ENCODE measurements at places on chromosomes 16 and 17.
A peak's percentile ranks its signal among the peaks of the same experiment; 100 is the strongest.

DNA sequence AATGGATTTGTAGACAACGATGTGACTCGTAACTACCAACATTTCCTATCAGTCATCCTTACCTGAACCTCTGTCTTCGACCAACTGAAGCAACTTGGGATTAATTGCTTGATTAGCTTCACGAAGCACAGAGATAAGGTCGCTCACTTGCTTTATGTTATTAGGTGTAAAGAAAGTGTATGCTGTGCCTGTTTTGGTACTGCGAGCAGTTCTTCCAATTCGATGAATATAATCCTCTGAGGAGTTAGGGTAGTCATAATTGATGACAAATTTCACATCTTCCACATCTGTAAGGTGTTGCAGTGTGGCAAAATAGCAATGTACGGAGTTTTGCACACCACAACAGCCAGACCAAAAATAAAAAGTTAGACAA, 3.6 kb upstream of the POLG2 start:
- DNase-seq: no peak

DNA sequence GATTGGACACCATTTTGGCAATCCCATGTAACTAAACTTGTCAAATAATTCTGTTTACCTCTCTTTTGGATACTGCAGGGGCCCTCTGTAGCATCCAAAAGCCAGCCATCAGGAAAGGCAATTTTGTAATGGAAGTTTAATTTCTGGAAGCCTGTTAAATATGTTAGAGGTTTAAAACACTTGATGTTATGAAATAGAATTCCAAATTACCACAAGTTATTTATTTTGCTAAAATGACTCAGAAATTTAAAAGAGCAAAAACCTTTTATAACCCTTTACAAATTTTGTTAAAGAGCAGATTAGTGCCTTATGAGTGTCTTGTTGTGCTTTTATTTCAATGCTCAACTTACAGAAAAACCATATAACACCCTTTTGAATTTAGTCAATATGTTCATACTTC, 20.0 kb upstream of the TNFSF12 start:
- no peak for DNase-seq

DNA sequence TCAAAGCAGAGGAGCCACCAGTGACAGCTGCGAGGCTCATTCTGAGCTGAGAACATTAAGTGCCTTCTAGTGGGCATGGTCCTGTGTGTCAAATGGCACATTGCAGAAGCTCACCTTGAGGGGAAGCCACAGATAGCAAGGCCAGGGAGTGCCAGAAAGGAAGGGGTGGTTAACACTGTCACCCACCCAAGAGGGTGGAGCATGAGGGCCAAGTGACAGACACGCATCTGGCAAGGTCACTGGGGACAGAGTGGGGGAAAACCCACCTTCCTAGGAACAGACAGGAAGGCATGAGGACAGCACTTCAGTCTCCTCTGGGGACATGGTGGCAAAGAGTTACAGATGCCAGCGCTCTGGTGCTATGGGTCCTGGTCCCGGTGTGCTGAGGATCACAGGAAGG, 22.1 kb downstream of the NUBP1 start:
- DNase-seq: peak; percentile 22

- no peak for DNase-seq
Observed at GRCh38 chr17:44915862-44916780, 821 bp upstream of the GFAP start.

DNA sequence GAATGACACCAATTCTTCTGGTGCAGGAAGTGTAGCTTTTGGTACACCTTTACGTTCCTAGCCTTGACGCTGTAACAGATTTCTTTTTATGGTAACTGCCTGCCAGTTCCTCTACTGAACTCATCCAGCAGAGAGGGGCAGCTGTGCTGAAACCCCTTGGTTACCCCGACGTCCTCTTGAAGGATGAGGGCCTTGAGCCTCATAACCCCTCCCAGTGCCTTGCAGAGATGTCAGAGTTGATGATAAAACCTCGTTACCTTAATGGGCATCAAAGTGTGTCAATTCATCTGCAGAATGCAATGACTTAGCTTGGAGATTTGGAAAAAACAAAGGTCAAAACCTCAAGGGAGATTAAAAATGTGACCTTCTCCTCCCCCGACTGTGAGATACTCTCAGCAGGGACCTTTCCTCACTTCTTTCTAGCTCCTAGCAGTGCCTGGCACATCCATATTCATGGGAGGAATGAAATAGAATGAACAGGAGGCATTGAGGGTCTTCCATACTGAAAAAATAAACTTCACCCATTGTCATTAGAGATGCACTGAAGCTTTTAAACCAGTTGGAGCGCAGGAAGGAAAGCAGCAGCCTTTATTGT, 69.2 kb downstream of the SDR42E1 start:
- DNase-seq: no peak

- DNase-seq: no peak
Observed at GRCh38 chr17:39525801-39526506, 64.7 kb downstream of the CDK12 start.

- DNase-seq: no peak
Observed at GRCh38 chr16:67459066-67459860, 21.7 kb downstream of the ATP6V0D1 start.

GRCh38 chr16:19737306-19738038, 19.4 kb downstream of the IQCK start:
- no peak for DNase-seq

DNA sequence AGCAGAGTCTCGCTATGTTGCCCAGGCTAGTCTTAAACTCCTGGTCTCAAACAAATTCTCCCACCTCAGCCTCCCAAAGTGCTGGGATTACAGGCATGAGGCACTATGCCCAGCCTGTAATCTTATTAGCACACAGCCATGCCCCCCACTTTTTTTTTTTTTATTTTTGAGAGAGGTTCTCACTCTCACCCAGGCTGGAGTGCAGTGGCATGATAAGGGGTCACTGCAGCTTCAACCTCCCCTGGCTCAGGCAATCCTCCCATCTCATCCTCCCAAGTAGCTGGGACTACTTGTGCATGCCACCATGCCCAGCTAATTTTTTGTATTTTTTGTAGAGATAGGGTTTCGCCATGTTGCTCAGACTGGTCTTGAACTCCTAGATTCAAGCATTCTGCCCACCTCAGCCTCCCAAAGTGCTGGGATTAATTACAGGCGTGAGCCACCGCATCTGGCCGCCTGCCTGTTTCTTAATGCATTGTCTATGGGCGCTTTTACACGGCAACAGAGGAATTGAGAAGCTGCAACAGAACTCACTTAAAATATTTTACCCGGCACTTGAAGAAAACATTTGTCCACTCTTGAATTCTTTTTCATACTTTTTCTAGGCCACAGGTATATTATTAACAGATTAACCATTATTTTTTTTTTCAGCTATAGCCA, 8.8 kb upstream of the CEP20 start:
- no peak for DNase-seq

DNA sequence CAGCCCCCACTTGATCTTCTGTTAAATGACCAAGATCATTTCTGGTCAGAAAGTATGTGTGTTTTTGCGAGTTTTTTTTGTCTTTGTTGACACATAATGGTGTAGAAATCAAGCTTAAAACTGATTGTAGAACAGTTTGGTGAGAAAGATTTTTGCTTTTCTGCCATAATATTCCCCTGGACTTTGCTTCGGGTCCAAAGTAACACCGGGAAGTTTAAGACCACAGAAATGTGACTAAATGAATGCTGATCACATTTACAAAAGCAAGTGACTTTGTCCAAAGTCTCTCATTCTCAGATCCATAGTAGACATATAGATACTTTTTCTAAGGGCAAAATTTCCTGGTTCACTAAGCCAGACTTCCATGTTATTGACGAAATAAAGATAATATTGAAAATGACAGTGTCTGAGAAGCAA, 2.6 kb downstream of the FAM20A start:
- DNase-seq: no peak

- DNase-seq: no peak
Observed at GRCh38 chr17:9227819-9228407, 206.6 kb downstream of the NTN1 start.

GRCh38 chr17:3004150-3004801, 59.1 kb downstream of the OR1D5 start:
- DNase-seq: peak; percentile 24

DNA sequence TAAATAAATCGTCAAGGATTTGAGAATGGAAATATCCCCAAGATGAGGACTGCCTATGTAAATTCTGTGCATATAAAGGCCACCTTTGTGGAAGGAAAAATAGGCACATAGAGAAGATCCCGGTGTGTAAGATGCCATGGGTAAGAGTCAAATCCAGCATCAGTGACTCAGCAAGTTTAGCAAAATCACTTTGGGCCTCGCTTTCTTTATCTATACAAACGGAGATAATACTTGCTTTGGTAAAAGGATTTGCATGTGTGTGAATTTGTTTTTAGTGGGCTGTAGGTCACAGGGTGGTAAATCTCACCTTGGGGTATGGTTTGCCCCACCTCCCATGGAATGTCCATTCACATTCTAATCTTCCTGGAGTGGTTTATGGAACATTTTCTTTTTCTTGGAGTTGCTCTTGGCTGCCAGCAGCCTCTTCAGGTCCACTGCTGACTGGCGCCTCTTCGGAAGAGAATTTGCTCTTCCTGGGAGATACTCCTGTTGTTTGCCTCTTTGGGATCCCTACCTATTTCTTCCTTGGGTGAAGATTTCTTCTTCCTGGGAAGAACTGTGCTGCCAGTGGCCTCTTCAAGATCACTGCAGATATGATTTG, 587.6 kb downstream of the CDH11 start:
- no peak for DNase-seq

DNA sequence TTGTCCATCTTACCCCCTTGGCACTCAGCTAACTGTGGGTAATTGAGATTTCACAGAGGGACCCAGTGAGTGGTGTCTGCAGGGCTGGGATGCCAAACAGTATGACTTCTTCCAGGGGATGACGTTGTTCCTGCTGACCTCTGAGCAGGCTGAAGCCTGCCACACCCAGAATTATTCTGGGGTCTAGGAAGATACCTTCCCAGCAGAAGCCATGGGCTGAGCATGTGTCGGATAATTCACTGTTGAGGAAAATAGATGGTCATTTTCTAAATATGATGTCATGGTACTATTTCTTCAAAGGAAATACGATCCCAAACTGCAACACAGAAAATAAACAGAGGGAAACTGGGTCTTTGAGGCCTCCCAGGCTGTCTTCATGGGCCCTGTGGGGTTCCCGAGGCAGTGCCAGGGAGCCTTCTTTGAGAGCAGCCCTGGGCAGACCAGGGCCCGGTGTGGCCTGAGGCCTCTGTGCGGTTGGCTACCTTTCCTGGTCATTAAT, 17.4 kb downstream of the WNT9B start:
- DNase-seq: no peak

DNA sequence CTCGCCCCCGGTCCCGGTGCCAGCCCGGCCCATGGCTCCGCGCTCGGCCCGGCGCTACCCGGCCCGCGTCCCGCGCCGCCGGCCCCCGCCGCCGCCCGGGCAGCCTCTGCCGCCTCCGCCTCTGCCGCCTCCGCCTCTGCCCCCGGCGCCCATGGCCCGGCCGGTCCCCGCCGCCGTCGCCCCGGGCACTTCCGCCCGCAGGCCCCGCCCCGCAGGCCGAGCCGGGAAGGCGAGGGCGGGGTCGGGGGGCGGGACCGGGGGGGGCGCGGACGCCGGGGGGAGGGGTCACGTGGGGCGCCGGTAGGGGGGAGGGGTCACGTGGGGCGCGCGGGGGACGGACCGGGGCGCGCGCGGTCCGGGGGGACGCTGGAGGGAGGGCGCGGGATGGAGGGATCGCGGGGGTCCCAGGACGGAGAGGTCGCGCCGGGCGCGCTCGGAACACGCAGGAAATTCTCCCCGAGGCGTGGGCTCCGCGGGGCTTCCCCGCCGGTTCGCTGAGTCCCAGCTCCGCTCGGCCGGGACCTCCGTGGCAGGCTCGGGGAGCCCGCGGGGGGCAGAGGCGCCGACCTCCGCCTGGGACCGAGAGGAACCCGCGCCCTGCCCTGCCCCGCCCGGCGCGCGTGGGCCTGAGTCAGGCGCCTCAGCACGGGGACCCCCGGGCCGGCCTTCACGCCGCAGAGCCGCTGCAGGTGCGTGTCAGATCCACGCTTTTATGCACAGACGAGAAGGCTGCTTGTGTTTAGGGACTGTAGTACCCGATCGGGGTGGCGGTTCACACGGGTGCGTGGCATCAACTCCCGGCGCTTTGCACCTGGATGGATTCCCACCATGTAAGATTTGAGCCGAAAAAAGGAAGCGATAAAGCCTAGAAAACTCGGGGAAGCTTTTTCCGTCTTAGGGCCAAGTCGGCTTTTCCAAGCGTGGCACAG, at the start of gene PGAP6:
Gene PGAP6, minus strand, starts transcription at position 190 of the 929 bp plus-strand sequence. Its CDS starts 157 bp downstream, at position 33.
- DNase-seq: peak; percentile 59

DNA sequence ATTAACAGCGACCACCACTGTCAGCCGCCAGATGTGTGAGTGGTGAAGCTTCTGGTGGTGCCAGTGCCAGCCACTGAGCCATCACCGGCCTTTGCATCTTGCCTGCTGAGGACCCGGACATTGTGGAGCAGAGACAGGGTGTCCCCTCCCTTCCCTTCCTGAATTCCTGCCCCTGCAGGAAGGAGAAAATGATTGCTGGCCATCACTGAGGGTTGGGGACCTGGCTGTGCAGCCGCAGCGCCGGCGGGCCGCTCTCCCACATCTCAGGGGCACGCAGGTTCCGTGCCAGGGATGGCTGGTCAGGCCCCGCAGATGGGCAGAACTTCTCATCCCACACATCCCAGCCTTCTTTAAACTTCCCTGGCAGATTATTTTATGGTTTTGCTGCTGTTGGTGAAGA, 56.5 kb downstream of the RPTOR start:
- no peak for DNase-seq

DNA sequence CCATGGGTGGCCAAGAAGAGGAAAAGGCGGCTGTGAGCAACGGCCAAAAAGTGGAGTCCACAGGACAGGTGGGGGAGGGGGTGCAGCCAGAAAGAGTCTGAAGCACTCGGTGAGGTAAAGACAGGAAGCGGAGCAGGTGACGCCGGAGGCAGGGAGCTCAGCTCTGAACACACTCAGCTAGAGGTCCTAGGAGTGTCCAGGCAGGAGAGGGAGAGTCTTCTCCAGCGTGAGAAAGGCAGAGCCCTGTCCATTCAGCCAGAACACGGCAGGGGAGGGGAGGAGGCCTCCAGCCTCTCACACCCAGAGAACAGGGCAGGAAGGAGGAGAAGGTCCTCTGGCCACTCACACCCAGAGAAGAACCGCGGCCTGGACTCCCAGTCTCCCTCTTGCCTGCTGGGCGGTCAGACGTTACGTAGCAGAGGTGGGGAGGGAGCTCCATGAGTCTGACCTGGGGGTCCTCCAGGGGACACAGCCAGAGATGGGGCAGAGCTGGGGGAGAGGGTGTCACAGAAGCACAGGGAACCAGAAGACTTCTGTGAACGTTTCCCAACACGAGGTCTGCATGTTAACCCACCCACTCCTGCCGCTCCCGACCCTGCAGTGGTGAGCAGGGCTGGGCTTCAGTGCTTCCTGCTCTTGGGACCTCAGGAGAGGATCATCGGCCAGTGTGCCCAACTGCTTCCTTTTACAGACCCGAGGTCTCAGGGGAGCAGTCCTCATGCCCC, 89.2 kb downstream of the ABR start:
- DNase-seq: no peak

GRCh38 chr16:68362947-68363657, 52.3 kb downstream of the PRMT7 start:
- DNase-seq: no peak

GRCh38 chr17:72837335-72837734, 255.2 kb downstream of the SLC39A11 start:
- no peak for DNase-seq

DNA sequence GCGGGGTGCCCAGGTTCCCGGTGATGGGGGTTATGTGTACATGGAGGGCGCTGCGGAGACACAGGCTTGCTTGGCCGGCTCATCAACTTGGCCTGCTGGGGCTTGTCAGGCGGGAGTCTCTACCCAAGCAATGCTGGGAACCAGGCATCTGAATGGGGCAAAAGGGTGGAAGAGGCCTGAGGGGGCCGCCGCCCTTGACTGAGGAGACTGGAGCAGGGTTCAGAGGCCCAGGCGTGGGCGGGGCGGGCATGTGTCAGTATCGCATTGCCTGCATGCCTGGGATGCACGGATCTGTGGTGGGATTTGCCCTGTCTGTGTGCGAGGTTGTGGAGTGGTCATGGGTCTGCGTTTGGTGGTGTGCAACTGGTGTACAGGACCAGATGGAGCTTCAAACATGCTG, 21.1 kb downstream of the ARHGAP23 start:
- no peak for DNase-seq
